ENCODE measurements at places on chromosomes 1 and 21.

- DNase-seq, result no peak
Observed at GRCh38 chr1:218711884-218712674, 366.9 kb downstream of the TGFB2 start.

DNA sequence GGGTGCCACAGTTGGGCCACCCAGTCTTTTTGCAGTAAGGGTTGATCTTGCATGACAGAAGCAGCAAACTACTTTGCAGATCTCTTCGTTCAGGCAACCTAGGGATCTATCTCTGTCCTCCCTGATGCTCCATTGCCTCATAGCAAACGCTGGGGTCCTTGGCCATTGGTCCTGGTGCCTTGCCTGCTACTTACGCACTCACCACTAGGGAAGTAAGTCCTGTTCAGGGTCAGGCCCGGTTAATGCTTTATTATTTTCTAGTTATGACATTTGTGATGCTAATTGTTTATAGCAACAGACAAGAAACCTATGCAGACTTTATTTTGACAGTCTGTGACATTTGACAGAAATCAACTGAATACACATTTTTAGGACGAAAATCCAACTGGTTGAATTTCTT, 326.5 kb upstream of the FMN2 start:
- no peak for DNase-seq

DNA sequence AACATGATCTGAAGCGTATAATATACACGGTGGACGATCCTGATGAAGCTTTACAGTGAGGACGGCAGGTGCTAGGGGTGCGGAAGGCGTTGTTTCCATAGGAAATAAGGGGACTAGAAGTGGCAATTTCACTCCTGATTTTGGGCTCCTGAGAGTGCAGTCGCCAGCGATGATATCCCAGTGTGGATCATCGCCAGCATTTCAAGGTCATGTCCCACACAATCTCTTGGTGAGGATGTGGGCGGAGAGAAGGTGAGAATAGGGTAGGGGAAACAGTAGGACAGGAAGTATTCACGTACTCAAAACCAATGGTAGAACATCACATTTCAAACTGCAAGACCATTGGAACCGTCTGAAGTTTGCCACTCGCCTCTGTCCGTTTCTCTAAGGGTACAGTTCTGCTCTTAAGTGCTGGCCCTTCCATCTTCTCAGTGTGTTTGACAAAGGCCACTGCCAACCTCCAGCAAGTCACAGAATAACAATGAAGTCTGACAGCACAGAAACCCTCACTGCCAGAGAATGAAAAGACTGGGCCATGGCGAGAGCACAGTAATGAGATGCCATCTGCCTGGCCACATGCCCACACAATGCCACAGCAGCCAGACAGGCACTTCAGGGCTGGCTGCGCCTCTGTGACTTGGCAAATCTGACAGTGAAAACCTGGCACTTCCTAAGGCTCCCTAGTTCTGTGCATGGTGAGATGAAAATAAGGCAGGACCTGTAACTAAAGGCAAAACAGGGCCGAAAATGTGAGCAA, 27.9 kb downstream of the PCSK9 start:
- DNase-seq, result no peak

DNA sequence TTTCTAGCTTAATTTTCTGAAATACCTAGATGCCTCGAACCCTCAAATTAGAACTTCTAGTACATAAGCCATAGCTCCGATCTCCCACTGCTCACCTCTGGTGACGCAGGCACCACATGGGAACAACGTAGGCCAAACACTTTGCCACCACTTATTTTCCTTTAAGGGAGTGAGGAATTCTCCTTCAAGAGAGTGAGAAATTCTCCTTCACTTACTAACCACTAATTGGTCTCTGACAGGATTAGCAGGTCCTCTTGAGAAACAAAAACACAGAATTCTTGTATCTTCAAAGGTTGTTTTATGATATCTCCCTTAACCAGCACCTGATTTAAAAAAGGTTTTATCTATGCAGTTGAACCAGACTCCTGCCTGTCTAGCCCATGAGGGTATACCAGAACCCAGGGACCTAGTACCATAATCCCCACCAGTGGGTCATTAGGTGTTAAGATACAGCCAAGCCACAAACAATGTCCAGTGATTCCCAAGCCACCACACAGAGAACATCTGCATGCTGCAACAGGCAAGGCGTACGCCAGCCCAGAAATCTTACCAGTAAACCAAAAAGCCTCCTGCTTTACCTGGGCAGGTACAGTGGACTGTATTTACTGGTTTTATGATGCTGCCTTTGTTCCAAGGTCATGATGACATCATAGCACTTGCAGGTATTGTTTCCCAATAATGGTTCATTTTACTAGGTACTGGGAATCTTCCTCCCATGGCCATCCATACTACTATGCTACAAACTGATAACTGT, 20.3 kb upstream of the CXADR start:
- no peak for DNase-seq

- DNase-seq, result no peak
Observed at GRCh38 chr1:15296585-15297321, 49.7 kb downstream of the FHAD1 start.

- no peak for DNase-seq
Observed at GRCh38 chr1:115077286-115077983, 11.9 kb downstream of the TSPAN2 start.

- DNase-seq, result no peak
Observed at GRCh38 chr1:31683997-31684396, 19.8 kb downstream of the COL16A1 start.

- no peak for DNase-seq
Observed at GRCh38 chr1:230768903-230769570, 21.8 kb downstream of the CAPN9 start.

DNA sequence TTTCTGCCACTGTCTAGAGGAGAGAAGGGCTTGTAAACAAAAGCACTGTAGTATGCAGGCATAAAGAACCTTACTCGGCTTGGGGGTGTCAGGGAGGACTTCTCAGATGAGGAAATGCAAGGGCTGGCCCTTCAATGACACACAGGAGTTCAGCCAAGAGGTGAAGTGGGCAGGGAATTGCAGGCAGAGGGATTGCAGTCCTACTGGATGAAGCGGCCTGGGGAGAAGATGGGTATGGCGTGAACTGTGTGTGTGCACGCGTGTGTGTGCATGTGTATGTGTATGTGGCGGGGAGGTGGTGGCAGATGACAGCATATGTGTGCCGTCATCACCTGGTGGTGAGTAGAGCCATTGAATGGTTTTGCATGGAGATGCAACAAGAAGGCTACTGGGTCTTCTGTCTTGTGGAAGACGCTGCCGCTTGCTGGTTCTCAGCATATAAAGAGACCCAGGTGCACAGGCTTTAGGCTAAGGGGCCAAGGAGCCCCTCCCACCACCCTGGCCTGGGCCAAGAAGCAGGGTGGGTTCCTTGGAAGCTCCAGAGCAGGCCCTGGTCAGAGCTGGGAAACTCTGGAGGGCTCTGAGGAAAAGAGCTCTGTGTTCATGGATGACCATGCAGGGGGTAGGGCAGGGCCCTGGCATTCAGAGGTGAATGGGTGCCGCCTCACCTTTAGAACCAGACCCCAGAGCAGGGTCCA, 4.1 kb upstream of the EPS8L3 start:
- no peak for DNase-seq

DNA sequence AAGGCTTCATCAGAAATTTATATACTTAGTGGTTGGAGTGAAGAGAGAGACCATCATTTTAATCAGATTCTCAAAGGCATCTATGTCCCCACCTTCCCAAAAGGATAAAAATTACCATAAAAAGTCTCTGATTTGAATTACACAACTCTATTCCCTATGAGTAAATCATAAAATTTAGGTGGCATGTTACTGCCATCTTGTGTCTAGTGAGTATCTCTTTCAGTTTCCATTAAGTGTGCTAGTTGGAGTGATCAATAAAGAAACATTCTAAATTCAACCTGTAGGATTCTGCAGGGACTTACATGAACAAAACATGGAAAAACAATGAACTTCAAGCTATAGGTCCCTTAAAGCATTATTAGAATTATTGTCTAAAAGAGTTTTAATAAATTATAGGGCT, 655.4 kb downstream of the LTN1 start:
- no peak for DNase-seq

DNA sequence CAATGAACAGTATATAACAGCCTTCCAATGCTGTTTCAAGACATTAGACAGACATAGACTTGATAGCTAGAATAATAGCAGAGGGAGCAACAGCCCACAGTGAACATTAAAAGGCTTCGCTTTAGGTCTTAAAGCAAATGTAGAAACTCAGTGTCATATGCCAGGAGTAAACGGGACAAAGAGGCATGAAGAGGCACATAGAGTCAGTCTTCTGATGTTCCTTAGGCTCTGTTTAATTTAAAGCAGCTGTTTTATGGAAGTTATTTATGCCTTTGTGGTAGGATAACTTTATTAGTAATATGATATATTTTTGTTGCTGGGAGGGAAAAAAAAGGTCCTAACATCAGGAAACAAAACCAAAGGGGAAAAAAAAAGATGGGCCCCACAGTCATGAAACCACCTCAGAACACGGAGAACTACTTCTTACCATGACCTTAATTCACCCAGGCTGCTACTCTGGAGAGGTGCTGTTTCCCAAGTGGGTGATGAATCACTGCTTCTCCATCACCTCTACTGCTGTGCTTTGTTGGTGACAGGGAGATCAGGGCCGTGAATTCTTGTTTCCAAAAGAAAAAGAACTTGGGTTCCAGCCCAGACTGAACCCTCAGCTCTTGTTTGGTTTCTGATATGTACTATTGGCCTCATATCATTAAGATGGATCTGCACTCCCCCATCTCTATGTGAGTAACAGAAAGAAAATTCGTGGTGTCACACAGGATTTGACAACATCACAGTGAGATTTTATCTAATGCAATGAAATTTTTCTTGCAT, 616.9 kb downstream of the KIF26B start:
- DNase-seq, result no peak

- DNase-seq, result no peak
Observed at GRCh38 chr1:63012339-63012738, 228.4 kb downstream of the ATG4C start.

GRCh38 chr1:21251773-21252471, 38.3 kb downstream of the ECE1 start:
- no peak for DNase-seq

DNA sequence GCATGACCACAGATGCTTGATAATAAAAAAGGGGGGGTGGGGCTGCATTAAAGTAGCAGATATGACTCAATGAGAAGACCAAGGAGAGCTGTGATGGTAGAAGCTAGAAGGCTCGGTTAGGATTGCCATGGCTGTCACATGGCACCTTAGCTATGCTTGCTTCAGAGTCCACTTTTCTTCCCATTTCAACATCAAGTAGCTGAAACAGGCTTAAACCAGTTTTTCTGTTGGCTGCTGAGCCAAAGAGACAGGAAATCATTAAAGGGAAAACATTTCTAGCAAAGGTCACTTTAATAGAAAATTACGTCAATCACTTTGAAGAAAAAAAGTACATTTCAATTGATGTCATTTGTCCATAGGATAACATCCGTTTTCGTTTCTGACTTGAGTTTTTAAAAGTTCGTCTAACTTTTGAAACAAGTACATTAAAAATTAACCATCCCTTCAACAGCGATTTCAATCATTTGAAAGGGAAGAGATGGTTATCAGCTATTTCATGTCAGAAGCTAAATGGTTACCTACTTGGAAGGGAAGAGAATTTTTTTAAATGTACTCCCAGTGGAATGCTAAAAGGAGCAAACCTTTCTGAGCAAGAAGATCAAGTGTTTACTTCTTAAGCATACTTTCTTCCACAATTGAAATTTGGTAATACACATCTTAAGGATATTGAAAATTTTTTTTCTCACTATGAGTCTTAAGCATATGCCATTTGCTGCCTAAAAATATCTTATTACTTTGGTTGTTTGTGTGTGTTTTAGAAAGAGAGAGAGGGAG, 488.1 kb upstream of the PRMT6 start:
- DNase-seq, result no peak

GRCh38 chr1:57879700-57880099, 455.8 kb upstream of the DAB1 start:
- no peak for DNase-seq

DNA sequence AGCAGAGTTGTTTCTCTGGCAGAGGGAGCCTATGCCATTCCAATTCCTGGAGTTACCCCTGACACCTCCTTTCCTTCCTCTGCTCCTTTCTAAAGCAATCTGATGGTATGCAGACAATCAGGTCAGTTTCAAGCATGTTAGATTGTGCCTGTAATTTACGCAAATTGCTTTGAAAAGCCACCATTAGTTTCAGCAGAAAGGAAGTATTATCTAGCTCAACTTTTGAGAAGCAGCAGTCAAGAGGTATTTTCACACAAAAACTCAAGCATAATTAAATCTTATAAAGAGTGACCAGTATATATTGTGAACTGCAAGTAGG, 2.2 kb downstream of the ERRFI1 start:
- no peak for DNase-seq

- no peak for DNase-seq
Observed at GRCh38 chr1:45243476-45244343, 37.3 kb upstream of the ZSWIM5 start.
